ENCODE measurements at places on chromosomes 11 and 22.

DNA sequence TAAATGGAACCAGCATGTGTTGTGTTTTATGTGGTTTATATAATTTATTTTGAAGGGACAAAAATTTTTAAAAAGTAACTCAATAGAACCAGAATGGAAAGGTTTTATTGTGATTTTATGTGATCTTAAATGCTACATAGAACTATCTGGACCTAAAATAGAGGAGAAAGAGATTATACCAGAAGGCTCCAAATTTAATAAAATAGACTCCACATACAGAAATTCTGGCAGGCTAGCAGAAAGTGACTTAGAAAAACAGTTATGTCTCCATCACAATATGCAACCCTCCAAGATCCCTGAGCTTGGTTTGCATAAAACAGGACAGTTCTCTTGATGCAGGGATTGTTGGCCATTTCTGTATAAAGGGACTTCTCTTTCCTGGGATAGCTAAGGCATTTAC, 107.9 kb downstream of the BBOX1 start:
- DNase-seq = no peak

- DNase-seq = peak; percentile 14
Observed at GRCh38 chr11:68904248-68904847, 657 bp downstream of the IGHMBP2 start.

DNA sequence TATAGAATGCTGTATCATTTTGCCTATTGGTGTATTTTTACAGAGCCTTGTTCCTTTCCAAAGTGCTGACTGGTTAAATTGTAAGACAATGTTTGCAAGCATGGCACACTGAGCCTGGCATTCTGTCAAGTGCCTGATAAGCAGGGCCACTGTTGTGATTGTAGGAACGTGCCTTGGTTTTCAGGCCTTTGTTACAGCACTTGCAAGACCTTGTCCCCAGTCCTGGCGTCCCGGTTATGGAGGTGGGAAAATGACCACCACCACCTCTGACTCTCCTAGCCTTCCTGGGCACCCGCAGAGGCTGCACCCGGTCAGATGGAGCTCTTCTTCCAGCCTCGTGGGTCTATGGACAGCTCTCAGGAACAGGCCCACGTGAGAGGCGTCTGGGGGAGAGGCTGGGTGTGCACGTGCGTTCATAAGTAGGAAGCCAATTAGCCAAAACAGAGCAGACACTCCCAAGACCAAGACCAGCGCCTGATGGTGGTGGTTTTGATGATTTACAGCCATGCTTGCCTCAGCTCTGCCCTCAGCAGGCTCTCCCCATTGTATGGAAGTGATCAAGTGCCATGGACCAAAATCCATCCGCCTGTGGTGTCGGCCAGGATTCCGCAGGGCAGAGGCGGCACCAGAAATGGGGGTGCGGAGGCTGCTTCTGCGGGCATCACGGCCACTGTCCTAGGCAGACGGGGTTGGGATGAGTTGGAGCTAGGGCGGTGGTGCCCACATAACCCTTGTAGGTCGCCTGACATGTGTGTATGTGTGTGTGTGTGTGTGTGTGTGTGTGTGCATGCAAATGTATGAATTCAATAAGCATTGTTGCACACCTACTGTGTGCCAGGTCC, 89.8 kb downstream of the RTL6 start:
- no peak for DNase-seq

- peak; percentile 73 for DNase-seq
Observed at GRCh38 chr11:3341298-3341697, 37.6 kb downstream of the ZNF195 start.

- DNase-seq = no peak
Observed at GRCh38 chr11:125593114-125593820, 615 bp downstream of the STT3A start.

- no peak for DNase-seq
Observed at GRCh38 chr11:33507967-33508366, 192.7 kb downstream of the C11orf91 start.

- no peak for DNase-seq
Observed at GRCh38 chr11:45022294-45023064, 71.8 kb upstream of the TP53I11 start.

DNA sequence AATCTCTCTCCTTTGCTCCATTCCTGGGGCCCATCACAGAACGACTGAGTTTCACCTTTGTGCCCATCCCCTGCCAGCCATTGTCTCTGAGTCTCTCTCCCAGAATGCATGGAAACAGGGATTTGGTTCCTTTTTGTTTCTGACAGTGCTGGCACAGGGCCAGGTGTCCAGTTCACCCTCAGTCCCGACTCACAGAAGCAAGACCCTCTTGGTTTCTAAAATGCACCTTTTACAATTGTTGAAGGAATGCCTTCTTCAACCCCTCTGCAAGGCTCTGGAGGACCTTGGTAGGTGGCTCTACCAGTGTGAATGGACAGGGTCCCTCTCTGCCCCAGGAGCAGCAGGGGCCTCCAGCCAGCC, 5.1 kb upstream of the MYEOV start:
- no peak for DNase-seq

- no peak for DNase-seq
Observed at GRCh38 chr11:47101406-47101805, 75.3 kb downstream of the ARFGAP2 start.

DNA sequence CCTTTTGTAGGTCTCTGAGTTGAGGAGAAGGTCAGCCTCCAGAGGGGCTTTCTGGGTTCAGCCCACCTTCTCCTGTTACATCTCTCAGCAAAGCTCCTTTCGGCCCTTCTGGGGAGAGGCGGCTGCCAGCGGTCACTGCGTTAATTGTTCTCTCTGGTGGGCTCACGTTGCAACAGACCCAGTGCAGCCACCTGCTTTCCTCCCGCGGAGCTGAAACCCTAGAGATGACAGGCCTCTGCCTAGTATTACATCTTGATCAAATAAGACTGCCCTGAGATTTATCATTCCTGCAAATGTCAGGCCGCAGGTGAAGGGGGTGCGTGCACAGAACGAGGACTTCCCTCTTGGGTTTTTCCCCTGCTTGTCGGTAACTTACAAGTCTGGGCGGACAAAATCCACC, 43.2 kb upstream of the CREB3L1 start:
- no peak for DNase-seq

GRCh38 chr11:30345644-30346043, 22.7 kb downstream of the ARL14EP start:
- DNase-seq = no peak

GRCh38 chr11:106306942-106307341, 229.5 kb downstream of the AASDHPPT start:
- no peak for DNase-seq

DNA sequence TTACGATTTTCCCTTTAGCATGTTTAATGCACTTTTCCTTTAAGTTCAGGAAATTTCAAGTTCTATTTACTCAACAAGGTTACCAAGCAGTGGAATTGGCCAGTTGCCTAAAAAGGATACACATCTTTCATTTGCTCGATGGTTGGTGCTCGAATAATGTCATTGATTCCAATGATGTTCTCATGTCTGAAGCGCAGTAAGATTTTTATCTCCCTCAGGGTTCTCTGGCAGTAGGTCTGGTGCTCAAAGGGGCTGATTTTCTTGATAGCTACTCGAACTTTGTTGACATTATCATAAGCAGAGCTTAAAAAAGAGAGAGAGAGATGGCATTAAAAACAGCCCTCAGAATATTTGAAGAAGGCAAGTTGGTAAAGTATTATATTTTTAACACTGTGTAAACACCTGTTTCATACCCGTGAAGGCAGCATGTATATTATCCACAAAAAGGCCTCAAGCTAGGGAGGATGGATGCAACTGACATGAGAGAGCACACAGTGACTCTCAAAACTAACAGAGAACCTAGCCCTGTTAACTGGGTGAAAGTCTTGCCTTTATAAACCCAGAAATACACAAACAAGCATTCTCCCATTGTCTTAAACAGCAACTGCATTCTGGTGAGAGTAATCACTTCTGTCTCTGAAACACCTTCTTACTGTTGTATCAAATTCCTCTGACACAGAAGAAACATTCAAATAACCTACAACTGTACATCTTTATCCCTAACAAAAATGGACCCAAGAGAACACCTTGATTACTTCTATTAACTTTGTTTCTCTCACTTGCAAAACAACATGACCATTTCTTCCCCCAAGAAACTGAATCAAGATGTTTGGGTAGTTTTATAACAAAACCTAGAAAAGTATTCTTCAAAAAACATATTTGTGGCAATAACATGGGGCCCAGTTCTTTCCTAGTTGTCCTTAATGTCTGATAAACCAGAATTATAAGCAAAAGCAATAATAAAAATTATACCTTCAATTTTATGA, 59.6 kb downstream of the MAPK1 start:
- DNase-seq = no peak

- no peak for DNase-seq
Observed at GRCh38 chr22:18033204-18033998, 9.0 kb upstream of the MICAL3 start.

DNA sequence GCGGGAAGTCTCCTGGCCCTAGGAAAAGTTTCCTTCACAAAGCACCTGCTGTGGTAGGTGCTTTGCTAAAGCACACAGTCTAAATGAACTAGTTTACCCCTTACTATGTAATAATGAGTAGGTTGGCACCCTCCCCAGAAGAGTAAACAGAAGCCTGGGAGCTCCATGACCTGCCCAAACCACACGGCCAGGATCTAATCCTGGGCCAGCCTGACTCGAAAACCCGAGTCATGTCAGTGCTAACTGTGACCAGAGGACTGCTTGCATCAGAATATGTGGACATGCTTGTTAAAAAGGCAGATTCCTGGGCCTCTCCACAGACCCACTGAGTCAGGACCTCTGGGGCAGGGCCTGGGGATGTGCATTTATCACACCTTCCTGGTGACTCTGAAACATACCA, 67.7 kb downstream of the PANX1 start:
- DNase-seq = no peak

DNA sequence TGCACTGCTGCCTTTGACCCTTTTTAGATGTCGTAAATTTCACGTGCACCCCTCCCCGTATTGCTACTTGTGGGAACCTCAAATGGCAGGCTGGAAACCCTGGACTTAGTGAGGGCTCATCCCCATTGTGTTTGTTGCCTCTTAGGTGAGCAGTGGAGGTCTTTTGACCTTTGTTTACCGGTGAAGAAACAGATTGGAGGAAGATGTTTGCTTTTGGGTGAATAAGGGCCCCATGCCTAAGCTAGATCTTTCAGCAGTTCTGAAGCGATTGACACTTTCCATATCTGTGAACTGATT, 782 bp downstream of the SMARCB1 start:
- DNase-seq = no peak

- no peak for DNase-seq
Observed at GRCh38 chr11:11427140-11427539, 74.1 kb upstream of the CSNK2A3 start.

DNA sequence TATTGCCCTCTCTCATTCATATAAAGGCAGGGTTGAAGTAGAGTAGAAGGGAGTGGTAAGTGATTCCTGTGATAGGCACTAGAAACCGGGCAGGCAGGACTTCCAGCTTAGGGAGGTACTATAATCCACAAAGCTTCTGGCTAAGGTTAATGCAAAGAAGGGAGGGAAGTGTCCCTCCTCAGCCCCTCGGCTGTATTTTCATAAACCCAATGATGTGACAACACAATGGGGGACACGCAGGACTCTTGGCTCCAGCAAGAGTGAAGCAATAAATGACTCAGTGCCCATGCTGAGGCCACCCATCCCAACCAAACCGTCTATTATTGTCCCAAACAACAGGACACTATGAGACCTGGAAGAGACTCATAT, 90.7 kb downstream of the ETS1 start:
- no peak for DNase-seq

GRCh38 chr11:57422669-57423068, 4.3 kb downstream of the SLC43A3 start:
- no peak for DNase-seq

GRCh38 chr11:108498046-108498815, at the start of gene POGLUT3:
Gene POGLUT3 (minus strand): TSS chr11:108498384. CDS start chr11:108498366, 18 bp downstream.
- peak; percentile 36 for DNase-seq

GRCh38 chr11:29161191-29161590, 855.6 kb downstream of the KCNA4 start:
- no peak for DNase-seq

DNA sequence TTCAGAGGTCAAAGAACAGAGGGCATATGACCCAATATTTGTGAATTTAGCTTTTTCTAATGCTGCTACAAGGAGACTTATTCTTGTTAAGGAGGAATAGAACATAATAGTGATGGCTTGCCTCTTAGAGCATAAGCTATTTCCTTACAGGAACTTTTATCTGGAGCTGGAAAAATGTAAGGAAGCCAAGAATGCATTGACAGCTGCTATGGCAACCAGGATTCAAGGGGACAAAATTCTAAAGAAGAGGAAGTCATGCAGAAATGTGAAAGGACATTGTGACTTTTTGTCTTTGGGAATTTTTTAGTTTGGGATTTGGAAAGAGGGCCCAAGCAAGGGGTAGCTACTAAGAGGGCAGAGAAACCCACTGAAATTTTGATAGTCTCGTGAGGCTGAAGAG, 51.1 kb downstream of the EHF start:
- DNase-seq = no peak

DNA sequence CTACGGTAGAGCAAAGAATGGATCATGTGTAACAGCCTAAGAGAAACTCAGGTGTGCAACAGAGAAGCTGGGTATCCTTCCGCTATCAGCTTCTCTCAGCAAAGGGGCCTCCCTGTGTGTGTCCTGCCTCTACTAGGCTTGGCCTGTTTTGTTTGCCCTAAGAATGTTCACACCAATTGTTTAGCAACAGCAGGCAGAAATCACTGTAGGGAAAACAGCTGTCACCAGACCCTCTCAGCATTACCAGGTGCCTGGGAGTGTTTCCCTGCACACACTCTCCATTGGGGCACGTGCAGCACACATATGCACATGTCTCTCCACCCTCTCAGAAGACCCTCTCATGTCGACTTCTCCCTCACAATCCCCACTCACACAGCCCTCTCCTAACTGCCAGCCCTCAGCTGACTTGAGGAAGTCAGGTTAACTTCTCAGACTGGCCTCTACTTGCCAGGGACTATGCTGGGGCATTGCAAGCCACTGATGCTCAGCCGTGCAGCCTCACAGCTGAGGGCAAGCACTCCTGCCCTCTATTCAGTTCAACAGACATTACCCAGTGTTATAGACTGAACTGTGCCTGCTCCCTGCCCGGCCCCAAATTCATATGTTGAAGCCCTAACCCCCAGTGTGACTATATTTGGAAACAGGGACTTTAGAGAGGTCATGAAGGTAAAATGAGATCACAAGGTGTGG, 97.6 kb downstream of the TRIM29 start:
- DNase-seq = no peak

DNA sequence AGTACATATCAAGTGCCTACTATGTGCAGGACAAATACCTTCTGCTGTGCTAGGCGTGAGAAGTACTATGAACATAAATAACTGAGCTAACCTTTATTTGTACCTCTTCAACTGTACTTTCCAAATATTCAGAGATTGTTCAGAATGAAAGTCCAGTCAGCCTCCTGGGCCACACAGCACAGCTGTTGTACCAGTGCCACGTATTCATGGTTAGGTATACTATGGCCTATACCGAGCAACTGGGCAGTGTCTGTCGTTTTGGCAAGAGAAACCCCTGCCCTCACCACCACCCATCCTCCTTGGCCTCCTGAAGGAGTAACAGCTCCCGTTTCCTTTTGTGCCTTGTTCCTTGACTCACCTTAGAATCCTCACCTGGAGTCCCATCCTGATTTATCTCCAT, 53.0 kb downstream of the RASSF10 start:
- no peak for DNase-seq
